ENCODE measurements at places on chromosomes 6 and 20.

GRCh38 chr20:36873498-36874189, 2.3 kb upstream of the TLDC2 start:
- no peak for DNase-seq

GRCh38 chr6:155152211-155153076, 111.4 kb upstream of the CLDN20 start:
- no peak for DNase-seq

- no peak for DNase-seq
Observed at GRCh38 chr6:32615885-32616532, 21.2 kb upstream of the HLA-DQA1 start.

DNA sequence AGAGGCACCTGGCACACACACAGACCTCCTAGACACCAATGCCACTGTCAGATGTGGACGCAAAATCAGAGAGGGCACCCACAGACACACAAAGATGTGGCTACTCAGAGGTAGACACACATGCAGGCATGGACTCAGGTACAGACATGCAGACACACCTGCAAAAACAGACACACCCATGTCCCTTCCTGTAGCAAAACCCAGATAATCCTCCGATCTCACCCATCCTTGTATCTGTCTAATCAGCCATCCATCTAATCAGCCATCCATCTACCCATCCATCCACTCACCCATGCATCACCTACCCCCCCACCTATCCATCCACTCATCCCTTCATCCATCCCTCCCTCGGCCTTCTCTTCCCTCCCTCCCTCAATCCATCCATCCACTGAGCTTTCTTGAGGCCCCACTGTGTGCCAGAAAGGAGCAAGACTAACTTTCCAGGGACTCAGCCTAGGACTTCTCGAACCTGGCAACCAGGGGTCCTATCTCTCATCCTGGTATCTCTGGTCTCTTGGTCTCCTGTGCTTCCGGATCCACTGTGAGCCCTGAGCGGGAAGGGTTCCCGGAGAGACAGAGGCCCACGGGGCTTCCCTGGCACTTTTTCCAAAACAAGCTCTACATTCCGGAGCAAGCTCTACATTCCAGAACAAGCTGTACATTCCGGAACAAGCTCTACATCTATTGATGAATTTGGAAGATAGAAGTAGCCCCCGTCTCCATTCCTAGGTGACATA, 1.1 kb upstream of the TGM2 start:
- DNase-seq: no peak

GRCh38 chr6:63904650-63905248, 269.1 kb downstream of the PHF3 start:
- DNase-seq: no peak

DNA sequence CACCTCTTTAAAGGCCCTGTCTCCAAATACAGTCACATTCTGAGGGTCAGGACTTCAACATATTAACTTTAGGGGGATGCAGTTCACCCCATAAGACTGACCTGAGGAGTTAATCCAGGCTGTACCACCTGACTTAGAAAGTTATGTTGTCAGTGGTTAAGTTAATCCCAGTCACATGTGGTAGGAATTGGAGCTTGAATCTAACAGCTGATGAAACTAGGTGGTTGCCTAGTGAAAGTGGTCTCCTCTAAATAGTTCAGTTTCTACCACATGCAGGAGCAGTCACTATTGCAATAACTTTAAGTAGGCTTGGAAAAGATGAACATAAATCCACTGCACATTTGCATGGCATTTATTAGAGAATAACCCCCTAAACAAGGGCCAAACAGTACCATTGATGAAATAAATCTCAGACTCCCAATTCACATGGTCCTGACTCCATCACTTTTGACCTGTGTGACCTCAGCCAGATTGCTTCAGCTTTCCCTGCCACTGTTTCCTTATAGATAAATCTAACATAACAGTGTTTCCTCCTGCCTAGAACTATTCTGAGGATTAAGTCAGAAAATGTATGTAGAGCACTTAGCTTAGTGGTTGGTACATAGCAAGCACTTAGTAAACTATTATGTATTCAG, 20.1 kb downstream of the SAMD5 start:
- no peak for DNase-seq

Data from amygdala (tissue), 56 donors.